ENCODE measurements at places on chromosomes 12 and 14.

GRCh38 chr14:49993565-49993964, 100.7 kb downstream of the ARF6 start:
- H3K4me3 ChIP-seq: no peak overlapping the region
- H3K4me1 ChIP-seq: 0 out of 2 replicates have a peak, but pooled peaks cover 6% of the 10 kb centered on the region
- H3K27ac ChIP-seq: no peak overlapping the region
- H3K36me3 ChIP-seq: no peaks in the 10 kb centered on the region

GRCh38 chr12:26555139-26555538, 277.9 kb downstream of the ITPR2 start:
- H3K36me3 ChIP-seq: peaks cover 7% of the 10 kb centered on the region
- H3K4me1 ChIP-seq: 0 out of 2 replicates have a peak, but pooled peaks cover 3% of the 10 kb centered on the region
- DNase-seq: no peak
- H3K27ac ChIP-seq: peak overlapping the region; percentile 35
- no peak overlapping the region for H3K4me3 ChIP-seq

DNA sequence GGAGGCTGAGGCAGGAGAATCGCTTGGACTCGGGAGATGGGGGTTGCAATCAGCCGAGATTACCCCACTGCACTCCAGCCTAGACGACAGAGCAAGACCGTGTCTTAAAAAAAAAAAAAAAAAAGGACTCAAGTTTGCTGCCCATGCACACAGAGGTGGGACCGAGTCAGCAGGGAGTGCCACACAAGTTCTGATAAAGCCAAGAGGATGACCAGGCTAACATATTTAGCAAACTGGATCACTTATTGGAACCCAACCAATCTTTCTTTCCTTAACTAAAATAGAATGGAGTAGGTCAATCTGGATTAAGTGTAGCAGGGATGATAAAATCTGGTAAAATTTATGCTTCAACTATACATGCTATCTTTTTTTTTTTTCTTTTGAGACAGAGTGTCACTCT, 190.4 kb upstream of the FOXN3 start:
- H3K4me3 ChIP-seq: no peak overlapping the region
- H3K27me3 ChIP-seq: no peaks in the 10 kb centered on the region
- peak overlapping the region; percentile 45 for H3K27ac ChIP-seq

- H3K27me3 ChIP-seq: no peaks in the 10 kb centered on the region
- H3K4me3 ChIP-seq: no peak overlapping the region
- peak overlapping the region; percentile 90 for H3K27ac ChIP-seq
- H3K36me3 ChIP-seq: no peaks in the 10 kb centered on the region
These were observed 72.4 kb upstream of the USP44 start for GRCh38 chr12:95623554-95624170.

- no peaks in the 10 kb centered on the region for H3K36me3 ChIP-seq
- no peak overlapping the region for H3K4me3 ChIP-seq
- peaks cover 7% of the 10 kb centered on the region for H3K4me1 ChIP-seq
- no peak overlapping the region for H3K27ac ChIP-seq
These were observed 31.2 kb upstream of the OAS1 start for GRCh38 chr12:112875608-112876007.

DNA sequence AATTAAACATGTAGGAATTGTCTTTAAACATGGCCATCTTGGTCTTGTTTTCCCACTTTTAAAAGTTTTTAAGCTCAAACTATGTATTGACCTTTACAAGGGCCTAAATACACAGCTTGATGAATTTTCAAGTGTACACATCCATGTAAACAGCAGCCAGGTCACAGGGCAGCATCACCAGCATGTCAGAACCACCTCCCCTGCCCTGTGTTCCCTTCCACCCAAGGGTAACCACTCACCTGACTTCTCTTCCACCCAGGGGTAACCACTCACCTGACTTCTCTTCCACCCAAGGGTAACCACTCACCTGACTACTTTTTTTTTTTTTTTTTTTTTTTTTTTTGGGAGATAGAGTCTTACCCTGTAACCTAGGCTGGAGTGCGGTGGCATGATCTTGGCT, 4.6 kb downstream of the FBXW8 start:
- no peak overlapping the region for H3K27ac ChIP-seq
- H3K4me3 ChIP-seq: no peak overlapping the region

- H3K27ac ChIP-seq: no peak overlapping the region
- no peaks in the 10 kb centered on the region for H3K4me1 ChIP-seq
- no peak for DNase-seq
These were observed 31.9 kb upstream of the CHGA start for GRCh38 chr14:92890830-92891588.

GRCh38 chr12:112188130-112188830, 62.9 kb downstream of the TRAFD1 start:
- no peak overlapping the region for H3K4me3 ChIP-seq
- no peaks in the 10 kb centered on the region for H3K27me3 ChIP-seq
- no peak for DNase-seq

GRCh38 chr14:96881713-96882112, 84.5 kb downstream of the VRK1 start:
- H3K4me3 ChIP-seq: no peak overlapping the region
- no peaks in the 10 kb centered on the region for H3K4me1 ChIP-seq
- no peaks in the 10 kb centered on the region for H3K27me3 ChIP-seq
- no peak for DNase-seq
- H3K27ac ChIP-seq: no peak overlapping the region

- no peaks in the 10 kb centered on the region for H3K4me1 ChIP-seq
- DNase-seq: no peak
- no peak overlapping the region for H3K27ac ChIP-seq
- no peaks in the 10 kb centered on the region for H3K36me3 ChIP-seq
These were observed 611.1 kb downstream of the AACS start for GRCh38 chr12:125676366-125676765.

GRCh38 chr12:12716151-12716792, 896 bp upstream of the CDKN1B start:
- H3K27ac ChIP-seq: peak overlapping the region; percentile 69
- peak overlapping the region; percentile 61 for H3K4me3 ChIP-seq
- H3K36me3 ChIP-seq: peaks cover 29% of the 10 kb centered on the region
- DNase-seq: no peak
- peaks cover 58% of the 10 kb centered on the region for H3K4me1 ChIP-seq
- peaks cover 13% of the 10 kb centered on the region for H3K27me3 ChIP-seq

DNA sequence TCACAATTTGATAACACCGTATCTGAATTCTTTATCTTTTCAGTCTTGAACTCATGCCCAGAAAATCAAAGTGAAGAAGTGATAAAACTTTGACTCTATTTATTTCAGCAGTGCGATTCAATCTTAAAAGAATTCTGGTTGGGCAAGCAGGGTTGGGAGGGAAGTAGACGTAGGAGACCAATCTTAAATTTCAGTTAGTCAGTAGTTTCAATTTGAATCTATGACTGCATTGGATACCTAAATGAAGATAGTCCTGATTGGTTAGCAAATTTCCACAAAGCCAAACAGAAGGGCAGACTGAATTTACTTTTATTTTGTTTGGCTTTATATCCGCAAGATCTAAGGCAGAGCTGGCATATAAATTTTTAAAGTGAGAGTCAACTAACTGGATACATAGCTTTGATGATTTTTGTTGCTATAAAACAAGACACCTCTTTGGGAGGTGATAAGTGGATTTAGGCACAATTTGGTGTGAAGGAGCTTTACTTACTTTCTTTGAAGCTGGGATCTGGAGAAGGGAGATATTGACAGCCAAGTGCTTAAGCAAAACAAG, 2.6 kb downstream of the ACSS3 start:
- no peak overlapping the region for H3K27ac ChIP-seq
- peaks cover 74% of the 10 kb centered on the region for H3K4me1 ChIP-seq
- no peaks in the 10 kb centered on the region for H3K27me3 ChIP-seq
- H3K4me3 ChIP-seq: no peak overlapping the region
- no peaks in the 10 kb centered on the region for H3K36me3 ChIP-seq

DNA sequence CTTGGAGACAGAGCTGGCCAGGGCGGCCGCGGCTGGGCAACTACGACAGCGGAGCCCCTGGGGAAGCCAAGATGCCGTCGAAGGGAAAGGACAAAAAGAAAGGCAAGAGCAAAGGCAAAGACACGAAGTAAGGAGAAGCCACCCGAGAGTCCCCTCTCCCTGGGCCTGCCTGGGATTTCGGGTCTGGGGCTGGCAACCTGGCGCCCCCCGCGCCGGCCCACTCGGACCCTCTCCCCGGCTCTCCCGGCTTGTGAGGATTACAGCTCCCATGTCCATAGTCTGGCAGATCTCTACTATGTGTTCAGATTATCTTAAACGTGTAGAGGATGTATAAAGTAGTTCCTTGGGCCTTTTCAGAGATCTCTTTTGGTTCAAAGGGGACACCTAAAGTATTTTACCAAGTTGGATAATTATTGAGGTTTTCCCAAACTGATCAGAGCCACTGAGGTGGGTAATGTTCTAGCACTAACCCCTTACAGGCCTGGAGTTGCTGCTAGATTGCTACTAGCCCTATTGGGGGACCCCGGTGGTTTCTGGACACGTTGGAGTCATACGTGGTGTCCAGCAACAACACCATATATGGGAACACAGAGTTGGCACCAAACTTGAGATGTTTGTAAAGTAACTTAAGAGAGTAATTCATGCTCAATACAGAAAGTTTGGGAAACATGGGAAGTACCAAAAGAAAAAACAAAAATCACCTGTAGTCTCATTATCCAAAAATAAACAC, 424 bp downstream of the BBOF1 start:
- DNase-seq: no peak
- H3K4me3 ChIP-seq: peak overlapping the region; percentile 83
- H3K36me3 ChIP-seq: no peaks in the 10 kb centered on the region
- H3K4me1 ChIP-seq: peaks cover 8% of the 10 kb centered on the region
- no peak overlapping the region for H3K27ac ChIP-seq

- H3K27ac ChIP-seq: 0 out of 2 replicates have a peak overlapping the region, but pooled peaks have one; percentile 14
- H3K4me3 ChIP-seq: no peak overlapping the region
- H3K27me3 ChIP-seq: no peaks in the 10 kb centered on the region
- H3K4me1 ChIP-seq: peaks cover 57% of the 10 kb centered on the region
- no peak for DNase-seq
- H3K36me3 ChIP-seq: peaks cover 9% of the 10 kb centered on the region
These were observed 1.4 kb downstream of the ZNF385A start for GRCh38 chr12:54383041-54383609.

GRCh38 chr12:82682326-82682725, 4.4 kb upstream of the TMTC2 start:
- DNase-seq: no peak
- H3K27ac ChIP-seq: no peak overlapping the region
- peaks cover 12% of the 10 kb centered on the region for H3K4me1 ChIP-seq
- H3K27me3 ChIP-seq: no peaks in the 10 kb centered on the region
- no peak overlapping the region for H3K4me3 ChIP-seq

GRCh38 chr12:9335867-9336266, 127.7 kb upstream of the PZP start:
- H3K36me3 ChIP-seq: peaks cover 27% of the 10 kb centered on the region
- no peak overlapping the region for H3K27ac ChIP-seq
- H3K27me3 ChIP-seq: no peaks in the 10 kb centered on the region
- H3K4me3 ChIP-seq: no peak overlapping the region
- H3K4me1 ChIP-seq: peaks cover 3% of the 10 kb centered on the region
- DNase-seq: no peak

- H3K27ac ChIP-seq: peak within 1 kb of the TSS; percentile 89
- peaks cover 15% of the 10 kb centered on the region for H3K4me1 ChIP-seq
- DNase-seq: peak; percentile 94
These were observed at the start of gene ALDH1L2 for GRCh38 chr12:105084251-105085250. TSS of gene ALDH1L2 (minus strand) at chr12:105084458. CDS start at chr12:105084436, 22 bp downstream.

DNA sequence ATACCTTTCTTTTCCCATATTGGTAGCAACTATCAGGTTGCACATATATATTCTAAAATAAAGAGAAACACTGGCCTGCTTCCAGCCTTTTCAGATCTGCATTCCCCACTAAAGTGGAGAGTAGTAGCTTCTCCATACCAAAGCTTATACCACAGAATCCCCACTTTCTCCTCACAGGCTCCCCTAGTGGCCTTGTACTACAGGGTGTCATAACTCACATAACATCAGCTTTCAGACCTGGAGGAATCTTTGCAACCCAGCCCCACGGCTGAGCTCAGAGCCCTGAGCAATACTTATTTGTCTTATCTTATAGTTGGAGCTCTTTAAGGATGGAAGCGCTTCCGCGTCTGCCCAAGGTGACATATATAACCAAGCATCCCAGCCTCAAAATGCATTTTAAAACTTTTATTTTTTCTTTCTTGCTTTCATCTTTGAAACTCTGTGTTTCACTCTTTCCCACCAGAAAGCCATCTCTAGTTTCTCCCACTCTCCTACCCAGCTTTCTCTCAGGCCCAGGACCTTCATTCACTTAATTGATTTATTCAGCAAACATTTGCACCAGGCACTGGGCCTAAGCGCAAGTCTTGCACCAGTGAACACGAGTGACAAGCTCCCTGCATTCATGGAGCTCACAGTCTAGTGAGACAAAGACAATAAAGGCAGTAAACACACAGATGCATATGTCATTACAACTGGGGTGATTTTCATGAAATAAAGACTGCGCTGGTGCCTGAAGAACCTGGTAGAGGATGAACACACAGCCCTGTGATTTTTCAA, 254.7 kb downstream of the IPO8 start:
- H3K4me3 ChIP-seq: no peak overlapping the region
- DNase-seq: peak; percentile 52
- H3K27me3 ChIP-seq: no peaks in the 10 kb centered on the region
- no peak overlapping the region for H3K27ac ChIP-seq
- H3K4me1 ChIP-seq: no peaks in the 10 kb centered on the region
- no peaks in the 10 kb centered on the region for H3K36me3 ChIP-seq

- H3K27ac ChIP-seq: no peak overlapping the region
- no peak overlapping the region for H3K4me3 ChIP-seq
- H3K4me1 ChIP-seq: peaks cover 21% of the 10 kb centered on the region
- H3K27me3 ChIP-seq: no peaks in the 10 kb centered on the region
These were observed 161.9 kb downstream of the CHST11 start for GRCh38 chr12:104618691-104619090.

- no peak for DNase-seq
- peaks cover 14% of the 10 kb centered on the region for H3K4me1 ChIP-seq
- H3K4me3 ChIP-seq: no peak overlapping the region
- H3K27me3 ChIP-seq: no peaks in the 10 kb centered on the region
- no peaks in the 10 kb centered on the region for H3K36me3 ChIP-seq
- no peak overlapping the region for H3K27ac ChIP-seq
These were observed 31.2 kb downstream of the CCDC59 start for GRCh38 chr12:82326905-82327503.
